ENCODE measurements at places on chromosomes 1 and 21.

GRCh38 chr1:229440851-229441537, 7.1 kb upstream of the ACTA1 start:
- DNase-seq, result no peak

DNA sequence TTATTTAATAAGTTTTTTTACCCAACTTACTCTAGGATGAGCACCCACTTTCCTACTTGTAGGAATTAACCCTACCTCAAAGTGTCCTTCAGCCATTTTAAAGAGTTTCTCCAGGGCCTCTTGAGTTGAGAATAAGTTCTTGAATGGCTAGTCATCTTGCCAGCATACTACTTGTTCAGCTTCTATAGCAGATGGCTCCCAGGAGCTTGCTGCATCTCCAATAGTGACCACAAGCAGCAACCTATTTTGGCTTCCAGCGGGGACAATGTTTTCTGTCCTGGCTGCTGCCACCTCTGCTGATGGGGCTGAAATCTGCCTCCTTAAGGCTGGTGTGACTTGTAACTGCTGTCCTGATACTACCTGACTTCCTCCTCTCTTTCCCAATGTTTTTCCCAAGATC, 20.8 kb upstream of the PIK3R3 start:
- DNase-seq, result peak; percentile 82

DNA sequence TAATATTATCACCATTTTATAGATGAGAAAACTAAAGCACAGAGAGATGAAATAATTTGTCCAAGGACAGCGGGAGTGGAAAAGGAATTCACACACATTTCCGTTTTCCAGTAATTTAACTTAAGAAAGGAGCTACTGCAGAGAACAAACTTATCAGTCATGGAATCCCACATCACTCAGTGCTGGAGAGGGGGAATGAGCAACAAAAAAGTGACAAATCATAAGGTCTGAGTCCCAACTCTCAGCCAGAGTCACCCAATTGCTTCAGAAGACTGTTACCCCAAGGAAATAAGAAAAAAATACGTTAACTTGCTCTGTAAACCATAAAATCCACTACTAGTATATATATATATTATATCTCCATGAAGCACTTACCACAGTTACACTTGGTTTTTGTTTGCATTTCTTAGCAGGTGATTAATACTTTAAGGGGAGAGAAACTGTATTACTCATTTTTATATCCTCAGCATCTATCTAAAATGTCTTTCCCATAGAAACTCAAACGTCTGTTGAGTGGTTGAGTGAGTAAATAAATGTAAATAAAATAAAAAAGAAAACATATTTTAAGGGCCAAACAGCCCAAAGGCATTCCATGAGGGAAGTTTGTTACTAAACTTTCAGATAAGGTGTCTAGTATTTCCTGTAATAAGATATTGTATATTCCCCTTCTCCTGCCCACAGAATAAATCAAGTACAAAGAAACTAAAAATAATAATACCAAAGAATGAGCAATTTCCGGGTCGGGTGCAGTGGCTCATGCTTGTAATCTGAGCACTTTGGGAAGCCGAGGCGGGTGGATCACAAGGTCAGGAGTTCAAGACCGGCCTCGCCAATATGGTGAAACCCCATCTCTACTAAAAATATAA, 76.8 kb downstream of the SLC45A1 start:
- no peak for DNase-seq

DNA sequence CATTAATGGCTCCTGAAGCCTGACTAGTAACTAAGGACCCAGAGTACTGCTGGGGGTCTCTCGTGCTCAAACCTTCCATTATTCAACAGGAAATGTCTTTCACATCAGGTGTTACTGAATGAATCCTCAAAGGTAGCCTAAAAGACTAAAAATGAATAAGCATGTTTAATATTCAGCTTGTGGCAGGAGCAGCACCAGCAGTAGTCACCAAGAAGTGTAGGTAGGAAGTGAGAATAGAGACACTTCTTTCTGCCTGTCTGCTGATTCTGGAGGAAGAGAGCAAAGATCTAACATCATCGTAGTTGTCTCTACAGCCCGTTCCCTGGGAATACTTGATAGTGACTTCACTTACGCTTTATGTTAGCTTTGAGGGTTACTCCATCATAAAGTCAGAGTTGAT, 7.6 kb upstream of the SLC30A1 start:
- DNase-seq, result no peak
